ENCODE measurements at places on chromosomes 11 and 22. TPM values are rescaled to one million over a fixed set of nuclear protein-coding genes. Genes with fewer than 3 reads are reported as not detected.

The NOX4 gene
- 0.13 TPM for total RNA-seq

The OR5T2 gene
- total RNA-seq = not detected

The PTPRCAP gene
- total RNA-seq = 0.11 TPM

The CCDC188 gene
- total RNA-seq = 1.3 TPM

The CYTH4 gene
- not detected for total RNA-seq

The FXYD6 gene
- total RNA-seq = 3.9 TPM

The ASCL3 gene
- total RNA-seq = not detected

The FOLH1 gene
- not detected for total RNA-seq

The PNPLA5 gene
- total RNA-seq = 0.13 TPM

The FOLR2 gene
- not detected for total RNA-seq

The MB gene
- not detected for total RNA-seq

The OR8D1 gene
- total RNA-seq = not detected

The NEFH gene
- 0.39 TPM for total RNA-seq

The GATD1 gene
- 26.9 TPM for total RNA-seq

The C22orf42 gene
- not detected for total RNA-seq

All from articular chondrocyte of knee joint (primary cell).